Stimulated activated CD8-positive, alpha-beta memory T cell treated with anti-CD3 and anti-CD28 coated beads, Interleukin-15, amount 100 ng/mL, for 4 hours (primary cell): ENCODE measurements at places on chromosomes 13 and 19.

- DNase-seq = no peak
Observed at GRCh38 chr13:22055259-22055658, 384.4 kb downstream of the FGF9 start.

GRCh38 chr19:2468596-2468995 is 7.3 kb upstream of the GADD45B start:
- no peak for DNase-seq

DNA sequence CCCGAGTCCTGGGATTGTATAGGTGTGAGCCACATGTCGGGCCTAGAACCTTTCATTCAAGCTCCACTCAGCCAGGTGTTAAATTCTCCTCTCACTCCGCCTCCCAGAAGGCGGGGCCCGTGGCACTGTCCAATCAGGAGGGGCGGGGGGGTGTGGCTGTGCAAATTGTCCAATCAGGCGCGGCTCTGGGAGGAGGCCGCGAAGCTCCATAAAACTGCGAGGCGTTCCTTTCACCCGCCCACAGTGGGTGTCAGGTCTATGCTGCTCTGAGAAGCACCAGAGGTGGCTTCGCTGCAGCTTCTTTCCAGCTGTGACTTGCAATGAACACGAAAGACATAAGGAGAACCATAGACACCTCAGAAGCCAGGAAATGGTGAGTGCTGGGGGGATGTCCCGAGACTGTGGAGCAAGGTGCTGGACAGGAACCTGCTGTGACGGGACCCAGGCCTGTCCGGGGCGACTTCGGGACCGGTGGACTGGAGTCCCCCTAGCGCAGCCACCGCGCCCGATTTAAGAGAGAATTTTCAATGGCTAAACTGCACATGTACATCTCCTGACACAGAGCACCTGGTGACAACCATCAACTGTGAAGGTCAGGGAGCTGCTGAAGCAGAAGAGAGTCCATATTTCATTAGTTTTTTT is 3.0 kb upstream of the ZNF136 start:
- DNase-seq = no peak

- DNase-seq = no peak
Observed at GRCh38 chr13:101739382-101740178, 287.1 kb downstream of the ITGBL1 start.

DNA sequence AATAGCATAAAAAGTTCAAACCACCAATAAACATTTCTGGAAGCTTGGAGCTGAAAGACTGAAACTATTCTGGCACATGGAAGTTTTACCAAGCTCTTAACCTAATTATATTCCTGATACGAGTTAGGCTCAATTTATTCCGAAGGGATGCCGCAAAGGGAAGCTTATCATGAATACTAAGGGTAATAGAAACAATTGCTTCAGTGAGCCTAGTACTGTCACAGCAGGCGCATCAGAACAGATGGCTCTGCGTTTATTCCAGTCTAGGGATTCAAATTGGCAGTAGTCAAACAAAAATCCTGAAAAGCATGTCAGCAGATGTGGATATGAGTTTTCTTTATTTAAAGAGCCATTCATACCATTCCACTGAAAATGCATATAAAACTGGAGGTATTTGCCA is 779.5 kb downstream of the GPC5 start:
- no peak for DNase-seq

- DNase-seq = no peak
Observed at GRCh38 chr13:41791056-41791455, 169.9 kb downstream of the VWA8 start.

GRCh38 chr19:49985871-49986270 is 24.9 kb upstream of the SIGLEC11 start:
- no peak for DNase-seq

DNA sequence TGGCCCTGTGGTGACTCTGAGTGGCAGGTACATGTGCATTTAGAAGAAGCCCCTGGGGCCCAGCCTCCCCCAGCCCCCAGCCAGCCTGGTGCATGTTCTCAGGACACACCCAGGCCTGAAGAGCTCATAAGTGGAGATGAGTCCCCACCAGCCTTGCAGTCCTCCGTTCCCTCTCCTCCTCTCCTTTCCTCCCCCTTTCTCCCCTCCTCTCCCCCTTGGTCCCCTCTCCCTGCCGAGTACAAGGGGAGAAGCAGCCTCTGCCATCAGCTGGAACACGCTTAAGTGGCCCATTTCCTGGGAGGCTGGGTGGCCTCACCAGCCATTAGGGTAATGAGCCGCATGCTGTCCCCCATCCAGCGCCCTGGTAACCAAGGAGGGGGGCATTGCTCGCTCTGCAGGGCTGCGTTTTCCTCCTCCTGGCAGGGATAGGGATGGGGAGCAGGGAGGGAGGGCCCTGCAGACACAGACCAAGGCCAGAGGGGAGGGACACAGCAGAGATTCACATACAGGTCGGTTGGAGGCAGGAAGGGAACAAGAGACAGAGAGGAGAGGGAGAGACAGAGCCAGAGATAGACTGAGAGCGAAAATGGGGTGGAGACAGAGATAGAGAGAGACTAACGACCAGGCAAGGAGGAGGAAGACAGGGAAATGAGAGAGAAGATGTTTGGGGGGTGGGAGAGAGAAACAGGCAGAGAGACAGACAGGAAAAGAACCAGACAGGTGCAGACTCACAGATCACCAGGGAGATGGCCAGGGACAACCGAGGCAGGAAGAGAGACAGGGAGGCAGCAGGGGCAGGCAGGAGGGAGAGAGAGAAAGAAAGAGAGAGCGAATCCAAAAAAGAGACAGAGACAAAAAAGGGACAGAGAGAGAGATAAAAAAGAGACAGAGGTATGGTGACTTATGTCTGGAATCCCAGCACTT is 19.3 kb upstream of the DPP9 start:
- DNase-seq = no peak

- no peak for DNase-seq
Observed at GRCh38 chr19:56710437-56710836, 38.9 kb upstream of the ZNF835 start.

DNA sequence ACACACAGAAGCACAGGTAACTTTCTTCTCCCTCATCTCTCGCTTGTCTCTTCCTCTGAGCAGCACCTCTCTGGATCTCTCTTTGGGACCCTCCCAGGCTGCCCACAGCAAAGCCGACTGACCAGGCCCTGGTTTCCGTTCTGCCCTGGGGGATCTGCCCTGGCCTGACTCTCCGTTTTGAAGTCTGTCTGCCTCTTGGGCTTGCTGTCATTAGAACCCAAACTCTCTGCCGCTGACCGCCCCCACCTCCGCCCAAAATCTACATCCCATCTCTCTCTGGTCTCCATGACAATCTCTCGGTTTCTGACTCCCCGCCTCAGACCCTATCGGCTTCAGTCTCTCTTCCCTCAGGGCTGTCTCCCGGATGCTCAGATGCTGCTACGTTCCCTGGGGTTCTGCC is 6.9 kb downstream of the KCNC3 start:
- DNase-seq = no peak

DNA sequence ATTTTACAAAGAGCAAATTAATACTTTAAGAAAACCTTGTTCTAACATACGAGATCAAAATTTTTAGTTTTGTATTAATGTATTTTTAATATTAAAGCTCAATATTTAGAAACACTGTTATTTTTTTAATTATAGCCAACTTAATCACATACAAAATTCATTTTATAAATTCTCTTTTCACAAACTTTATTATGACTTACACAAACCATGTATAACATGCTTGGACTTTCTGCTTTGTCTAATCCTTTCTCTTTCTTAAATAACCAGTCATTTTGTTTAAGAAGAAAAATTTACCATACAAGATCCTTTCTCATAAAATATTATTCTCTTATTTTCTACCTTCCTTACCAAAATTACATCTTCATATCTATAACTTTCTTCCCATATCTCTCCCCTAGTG is 62.2 kb downstream of the CYSLTR2 start:
- no peak for DNase-seq

- no peak for DNase-seq
Observed at GRCh38 chr19:1811942-1812425, at the start of gene ATP8B3. ATP8B3 (minus strand) TSS chr19:1812276; CDS start chr19:1811736, 540 bp downstream.

- DNase-seq = no peak
Observed at GRCh38 chr19:15318241-15318691, 14.1 kb downstream of the BRD4 start.

GRCh38 chr19:10543059-10543419 is 665 bp upstream of the ATG4D start:
- DNase-seq = no peak

DNA sequence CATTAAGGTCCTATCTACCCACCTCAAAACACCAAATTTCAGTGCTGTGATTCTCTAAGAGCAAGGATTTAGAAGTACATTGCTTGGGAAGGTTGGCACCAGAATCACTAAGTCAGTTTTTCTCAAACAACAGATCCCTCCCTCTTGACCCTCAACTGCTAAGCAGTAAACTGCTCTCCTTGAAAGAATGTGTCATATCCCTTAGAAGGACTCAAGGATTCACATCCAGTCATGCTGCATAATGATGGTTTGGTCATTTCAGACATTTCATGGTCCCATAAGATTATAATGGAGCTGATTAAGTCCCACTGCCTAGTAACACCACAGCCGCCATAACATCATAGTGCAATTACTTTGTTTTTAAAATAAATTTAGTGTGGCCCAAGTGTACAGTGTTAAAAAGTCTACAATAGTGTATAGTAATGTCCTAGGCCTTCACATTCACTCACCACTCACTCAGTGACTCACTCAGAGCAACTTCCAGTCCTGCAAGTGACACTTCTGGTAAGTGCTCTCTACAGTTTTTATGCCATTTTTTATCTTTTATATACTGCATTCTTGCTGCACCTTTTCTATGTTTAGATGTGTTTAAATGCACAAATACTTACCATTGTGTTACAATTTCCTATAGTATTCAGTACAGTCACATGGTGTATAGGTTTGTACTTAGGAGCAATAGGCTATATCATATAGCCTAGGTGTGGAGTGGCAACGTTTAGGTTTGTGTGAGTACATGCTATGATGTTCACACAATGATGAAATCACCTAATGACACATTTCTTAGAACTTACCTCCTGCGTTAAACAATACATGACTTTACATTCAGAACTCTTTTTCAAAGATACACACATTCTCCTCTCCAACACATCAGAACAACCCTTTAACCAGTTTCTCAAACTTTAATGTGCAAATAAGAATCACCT is 15.7 kb upstream of the CCDC169 start:
- no peak for DNase-seq

DNA sequence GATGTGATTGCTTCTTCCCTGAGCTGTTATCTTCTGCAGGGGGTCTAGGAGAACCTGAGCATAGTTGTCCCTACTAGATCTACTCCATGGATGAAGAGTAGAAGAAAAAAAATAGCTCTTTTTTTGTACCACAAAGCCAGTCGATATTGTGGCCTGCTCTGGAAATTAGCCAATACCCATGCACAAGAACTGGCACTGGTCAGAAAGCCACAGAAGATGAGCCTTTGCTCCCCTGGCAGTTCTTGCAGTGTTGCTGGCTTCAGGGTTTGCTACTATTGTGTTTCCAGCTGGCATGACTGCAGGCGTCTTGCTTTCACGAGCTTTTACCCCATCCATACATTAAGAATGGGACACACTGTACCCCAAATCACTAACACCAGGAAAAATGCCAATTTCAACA is 547.7 kb upstream of the KLF12 start:
- no peak for DNase-seq

DNA sequence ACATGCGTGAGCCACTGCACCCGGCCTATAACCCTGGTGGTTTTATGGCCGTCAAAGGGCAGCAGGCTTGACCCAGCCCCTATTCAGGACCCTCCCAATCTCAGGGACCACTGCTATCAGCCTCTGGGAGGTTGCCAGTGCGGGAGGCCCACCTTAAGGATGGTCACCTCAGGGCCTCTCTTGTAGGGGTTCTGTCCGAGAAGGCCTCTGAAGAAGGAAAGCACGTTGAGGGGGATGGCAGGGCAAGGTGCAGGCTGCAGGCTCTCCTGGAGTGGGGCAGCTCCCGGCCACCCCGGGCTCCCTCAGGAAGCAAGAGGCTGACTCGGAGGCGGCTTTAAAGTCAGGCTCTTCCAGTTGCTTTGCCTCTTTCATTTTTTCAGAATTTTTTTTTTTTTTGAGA is 6.0 kb upstream of the GRTP1 start:
- no peak for DNase-seq
